ENCODE measurements at places on chromosomes 5 and 9. TPM values are rescaled to one million over a fixed set of nuclear protein-coding genes. Genes with fewer than 3 reads are reported as not detected.

GRCh38 chr9:104301755-104302154, 202.3 kb upstream of the OR13F1 start:
- no peak for DNase-seq

GRCh38 chr5:140869555-140869886, 764 bp downstream of the PCDHA11 start:
- peak; percentile 5 for DNase-seq

GRCh38 chr5:41410307-41410706, 100.1 kb downstream of the PLCXD3 start:
- DNase-seq, result no peak

GRCh38 chr5:179120421-179120861, 60.3 kb downstream of the ZNF354C start:
- DNase-seq, result no peak

DNA sequence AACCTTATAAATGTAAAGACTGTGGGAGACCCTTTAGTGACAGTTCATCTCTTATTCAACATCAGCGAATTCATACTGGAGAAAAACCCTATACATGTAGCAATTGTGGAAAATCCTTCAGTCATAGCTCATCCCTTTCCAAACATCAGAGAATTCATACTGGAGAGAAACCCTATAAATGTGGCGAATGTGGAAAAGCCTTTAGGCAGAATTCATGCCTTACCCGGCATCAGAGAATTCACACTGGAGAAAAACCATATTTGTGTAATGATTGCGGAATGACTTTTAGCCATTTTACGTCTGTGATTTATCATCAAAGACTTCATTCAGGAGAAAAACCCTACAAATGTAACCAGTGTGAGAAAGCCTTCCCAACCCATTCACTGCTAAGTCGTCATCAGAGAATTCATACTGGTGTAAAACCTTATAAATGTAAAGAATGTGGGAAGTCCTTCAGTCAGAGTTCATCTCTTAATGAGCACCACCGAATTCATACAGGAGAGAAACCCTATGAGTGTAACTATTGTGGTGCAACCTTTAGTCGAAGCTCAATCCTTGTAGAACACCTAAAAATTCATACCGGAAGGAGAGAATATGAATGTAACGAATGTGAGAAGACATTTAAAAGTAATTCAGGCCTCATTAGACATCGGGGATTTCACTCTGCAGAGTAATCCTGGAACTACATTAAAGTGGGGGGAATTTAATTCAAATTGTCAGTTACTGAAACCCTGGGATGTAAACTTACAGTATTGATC, 17.7 kb downstream of the ZNF483 start:
- DNase-seq, result no peak

DNA sequence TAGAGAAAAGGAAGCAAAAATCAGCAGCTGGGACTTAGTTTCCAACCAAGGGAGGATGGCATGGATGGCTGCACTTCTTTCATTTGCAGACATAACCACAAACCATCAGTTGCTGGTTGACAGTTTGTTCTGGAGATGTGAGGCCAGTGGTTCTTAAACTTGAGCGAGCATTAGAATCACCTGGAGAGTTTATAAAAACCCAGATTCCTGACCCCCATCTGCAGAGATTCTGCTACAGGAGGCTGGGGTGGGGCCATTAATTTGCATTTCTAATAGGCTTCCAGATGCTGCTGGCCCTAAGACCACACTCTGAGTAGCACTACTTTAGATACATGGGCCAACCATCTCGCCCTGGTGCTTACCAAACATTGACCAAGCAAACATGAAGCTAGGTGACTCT, 60.8 kb downstream of the MARCHF3 start:
- no peak for DNase-seq

DNA sequence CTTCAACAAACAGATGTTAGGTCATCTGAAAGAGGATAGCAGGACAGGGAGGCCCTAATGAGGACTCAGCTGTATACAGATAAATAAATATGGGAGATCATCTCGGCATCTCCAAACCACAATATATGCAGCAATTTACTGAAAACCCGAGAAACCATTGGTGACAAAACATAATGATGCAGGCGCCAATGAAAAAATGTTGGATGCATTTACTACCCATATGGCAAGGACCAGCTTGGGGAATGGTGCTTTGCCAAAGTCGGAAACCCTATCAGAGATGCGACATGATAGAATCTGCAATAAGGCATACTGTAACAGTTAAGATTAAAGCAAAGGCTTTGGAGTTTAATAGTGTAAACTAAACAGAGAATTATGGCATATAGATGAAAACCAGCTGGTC, 92.0 kb downstream of the SNCAIP start:
- DNase-seq, result no peak

DNA sequence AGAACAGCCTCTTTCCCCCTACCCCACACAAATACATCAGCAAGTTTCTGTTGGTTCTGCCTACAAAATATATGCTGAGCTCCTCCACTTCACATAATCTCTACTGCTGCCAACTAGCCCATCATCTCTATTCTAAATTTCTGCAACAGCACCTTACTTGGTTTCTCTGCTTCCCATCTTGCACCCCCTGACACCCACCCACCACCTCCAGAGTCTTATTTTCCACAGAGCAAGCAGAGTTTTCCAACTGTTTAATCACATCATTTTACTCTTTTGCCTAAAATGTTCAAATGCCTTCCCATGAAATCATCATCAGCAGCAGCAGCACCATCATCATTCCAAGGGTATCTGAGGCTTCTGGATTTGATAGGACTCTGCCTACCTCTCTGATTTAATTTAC, 295.7 kb downstream of the CTNND2 start:
- DNase-seq, result no peak

- DNase-seq, result no peak
Measured at GRCh38 chr9:135574331-135574730, 12.8 kb downstream of the PAEP start.

- no peak for DNase-seq
Measured at GRCh38 chr9:29066141-29066640, 1492.9 kb upstream of the C9orf72 start.

PIP5KL1 gene
- 0.70 TPM for total RNA-seq

- DNase-seq, result no peak
Measured at GRCh38 chr9:87722393-87723088, 3.4 kb upstream of the CTSL start.

SPIN1 gene
- 79.0 TPM for total RNA-seq

GRCh38 chr5:83096660-83097339, 19.5 kb downstream of the XRCC4 start:
- DNase-seq, result no peak

DNA sequence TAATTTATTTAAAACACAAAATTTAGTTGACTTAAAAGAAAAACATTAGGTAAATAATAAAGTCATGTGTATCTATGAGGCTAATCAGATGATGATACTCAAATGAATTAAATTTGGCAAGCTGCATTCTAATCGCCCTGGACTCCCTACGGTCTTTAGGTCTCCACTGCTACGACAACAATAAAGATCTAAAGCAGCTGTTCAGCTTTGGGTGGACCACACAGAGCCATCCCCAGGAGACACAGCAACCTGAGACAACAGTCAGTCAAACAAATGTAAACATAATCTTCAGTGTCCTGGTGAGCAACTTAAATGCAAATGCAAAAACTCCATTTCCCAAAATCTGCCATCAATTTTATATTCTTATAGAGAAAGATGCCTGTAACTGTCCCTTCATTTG, 65.5 kb downstream of the MCTP1 start:
- no peak for DNase-seq

LCN10 gene
- total RNA-seq, result not detected

PDCD1LG2 gene
- 4.4 TPM for total RNA-seq

- DNase-seq, result peak; percentile 73
Measured at GRCh38 chr9:136327304-136327974, at the start of gene GPSM1. GPSM1 (plus strand) TSS chr9:136327539; CDS start chr9:136327696, 157 bp downstream.

DNA sequence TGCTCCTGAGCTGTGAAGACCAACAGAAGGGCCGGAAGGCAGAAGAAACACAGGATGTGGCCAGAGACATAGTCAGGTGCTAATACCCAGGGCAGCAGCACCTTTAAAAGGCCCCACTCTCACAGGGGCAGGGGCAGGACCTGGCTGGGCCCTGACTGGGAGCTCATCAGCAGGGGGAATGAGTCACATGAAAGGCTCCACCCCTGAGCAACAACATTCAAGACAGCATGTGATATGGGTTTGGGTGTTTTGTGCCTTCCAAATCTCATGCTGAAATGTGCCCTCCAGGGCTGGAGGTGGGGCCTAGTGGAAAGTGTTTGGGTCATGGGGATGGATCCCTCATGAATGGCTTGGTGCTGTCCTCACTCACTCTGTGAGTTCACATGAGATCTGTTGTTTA, 181.7 kb downstream of the ERCC6L2 start:
- no peak for DNase-seq

GRCh38 chr5:163459462-163459818, 462 bp downstream of the NUDCD2 start:
- DNase-seq, result no peak

DNA sequence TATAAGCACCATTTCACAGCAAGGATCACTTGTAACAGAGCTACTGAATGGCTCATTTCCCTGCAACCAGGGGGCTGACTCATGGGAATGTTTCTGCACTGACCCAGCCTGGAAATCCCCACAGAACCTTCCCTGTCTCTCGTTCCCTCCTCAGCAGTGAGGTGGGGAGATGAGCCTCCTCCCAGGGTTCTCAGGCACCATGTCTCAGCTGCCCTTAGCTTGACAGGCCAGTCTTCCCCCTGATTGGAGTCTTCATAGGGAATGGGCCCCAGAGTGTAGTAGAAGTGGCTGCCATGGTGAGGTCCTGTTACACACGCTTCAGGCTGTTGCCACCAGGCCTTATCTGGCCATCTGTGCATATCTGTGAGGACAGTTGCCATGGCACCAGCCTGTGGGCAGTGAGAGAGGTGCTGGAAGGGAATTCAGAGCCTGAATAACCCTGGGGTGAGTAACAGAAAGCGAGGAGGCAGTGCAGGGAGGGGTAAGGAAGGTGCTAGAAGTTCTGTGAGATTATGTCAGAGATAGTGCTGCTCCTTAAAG, 324.4 kb downstream of the ENC1 start:
- DNase-seq, result peak; percentile 85

- no peak for DNase-seq
Measured at GRCh38 chr5:176679365-176680225, 32.3 kb downstream of the TSPAN17 start.

- DNase-seq, result peak; percentile 49
Measured at GRCh38 chr5:72598401-72599064, 91.3 kb upstream of the ZNF366 start.

DNA sequence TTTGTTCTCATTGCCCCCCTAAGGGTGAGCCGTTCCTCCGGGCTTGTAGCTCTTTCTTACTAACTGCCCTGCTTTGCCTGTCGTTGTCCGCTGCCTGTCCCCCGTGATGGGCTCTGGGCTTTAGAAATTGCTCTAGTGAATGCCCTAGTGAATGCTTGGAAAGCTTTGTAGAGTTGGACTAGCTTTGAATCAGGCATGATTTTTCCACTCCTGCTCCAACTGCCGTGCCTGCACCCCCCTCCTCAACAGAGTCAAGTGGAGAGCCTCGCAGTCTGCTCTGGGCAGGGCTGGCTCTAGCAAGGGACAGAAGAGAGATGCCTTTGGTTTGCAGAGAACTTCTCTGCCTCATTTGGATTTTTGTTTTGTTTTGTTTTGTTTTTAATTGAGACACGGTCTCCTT, 46.8 kb upstream of the DAB2IP start:
- DNase-seq, result no peak

DNA sequence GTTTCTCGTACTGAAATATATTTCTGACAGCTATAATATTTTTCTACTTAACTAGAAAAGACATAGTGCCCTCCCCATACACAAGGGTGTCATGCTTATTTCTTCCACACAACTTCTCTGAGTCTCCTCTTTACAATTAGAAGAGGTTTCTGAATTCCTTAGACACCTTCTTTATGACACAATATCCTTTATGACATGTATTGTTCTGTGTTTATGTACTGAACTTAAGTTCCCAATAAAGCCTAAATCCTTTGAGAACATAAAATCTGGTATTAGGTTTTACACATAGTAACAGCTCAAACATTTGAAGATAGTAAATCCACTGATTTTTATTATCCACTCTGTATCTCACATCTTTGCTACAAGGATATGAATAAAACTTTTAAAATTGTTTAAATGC, 32.5 kb downstream of the GRAMD2B start:
- no peak for DNase-seq

SLCO6A1 gene
- not detected for total RNA-seq

DNA sequence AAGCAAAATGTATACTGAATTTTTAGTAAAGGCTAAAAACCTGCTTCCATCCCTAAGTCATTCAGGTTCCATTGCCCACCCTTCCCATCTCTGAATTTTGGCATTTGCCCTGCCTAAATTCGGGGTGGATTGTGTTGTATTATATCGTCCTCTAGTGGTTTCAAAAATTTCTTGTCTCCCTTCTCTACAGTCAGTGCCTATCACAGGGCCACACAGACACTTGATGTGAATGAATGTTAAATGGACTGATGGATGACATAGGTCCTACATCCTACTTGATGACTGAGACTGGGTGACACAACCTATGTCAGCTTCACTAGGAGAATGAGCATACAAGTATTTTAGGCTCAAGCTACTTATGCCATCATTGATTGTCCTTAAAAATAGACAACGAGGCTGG, 45.6 kb upstream of the SLC30A5 start:
- no peak for DNase-seq

DNA sequence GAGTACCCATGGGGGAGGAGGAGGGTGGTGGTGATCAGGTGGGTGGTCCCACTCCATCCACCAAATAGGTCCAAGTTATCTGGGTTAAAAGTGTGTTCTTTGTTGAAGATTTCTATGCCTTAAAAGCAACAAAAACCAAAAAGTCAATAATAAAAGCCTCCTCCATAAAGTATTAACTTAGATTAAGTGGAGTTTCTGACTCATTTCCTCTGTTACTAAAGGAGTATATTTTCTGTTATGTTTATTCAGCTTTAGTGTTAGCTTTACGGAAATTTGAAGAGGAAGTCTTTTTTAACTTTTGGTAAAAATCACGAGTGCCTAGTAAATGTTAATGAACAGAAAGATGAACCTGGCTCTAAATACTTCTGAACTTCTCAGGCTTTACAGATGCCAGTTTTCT, 17.8 kb downstream of the FBXO38 start:
- DNase-seq, result peak; percentile 79

DNA sequence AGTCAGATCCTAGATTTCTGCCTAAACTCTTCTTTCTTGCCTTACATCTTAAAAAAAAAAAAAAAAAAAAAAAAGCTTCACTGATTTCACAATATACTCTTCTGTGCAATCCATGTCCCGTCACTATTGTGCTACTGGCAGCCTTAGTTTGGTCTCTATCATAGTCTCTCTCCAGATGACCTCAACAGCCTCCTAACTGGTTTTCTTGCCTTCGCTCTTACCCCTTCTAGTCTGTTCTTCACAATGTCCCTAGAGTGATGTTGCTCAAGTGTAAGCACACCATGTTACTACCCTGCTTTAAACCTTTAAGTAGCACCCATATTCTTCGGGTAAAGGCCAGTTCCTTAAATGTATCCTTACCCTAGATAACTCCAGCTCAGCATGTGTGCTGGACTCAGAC, 25.8 kb downstream of the CD180 start:
- no peak for DNase-seq

DNA sequence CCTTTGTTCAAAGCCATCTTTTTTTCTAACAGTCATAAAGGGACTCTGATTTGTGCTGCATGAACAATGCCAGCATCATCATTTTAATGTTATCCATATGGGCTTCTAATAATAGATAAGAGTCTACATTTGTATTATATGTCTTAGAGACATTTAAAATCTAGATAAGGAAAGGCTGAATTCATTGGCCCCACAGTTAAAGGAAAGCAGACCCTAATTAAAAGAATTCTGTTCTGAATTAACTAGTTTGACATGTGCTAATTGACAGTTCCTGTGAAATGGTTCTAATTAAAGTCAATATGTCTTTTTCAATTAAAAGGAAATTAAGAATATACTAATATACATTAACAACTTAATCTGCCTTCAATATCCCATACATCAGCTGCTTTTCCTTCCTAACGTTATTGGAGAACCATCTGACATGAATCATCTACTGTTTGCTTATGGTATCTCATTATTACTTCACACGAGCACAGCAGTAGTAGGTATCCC, 104.7 kb downstream of the NR2F1-AS1 start:
- DNase-seq, result no peak

Measured in dermis blood vessel endothelial cell (primary cell).